ENCODE measurements at places on chromosomes 4 and X. TPM values are rescaled to one million over a fixed set of nuclear protein-coding genes. Genes with fewer than 3 reads are reported as not detected.

DNA sequence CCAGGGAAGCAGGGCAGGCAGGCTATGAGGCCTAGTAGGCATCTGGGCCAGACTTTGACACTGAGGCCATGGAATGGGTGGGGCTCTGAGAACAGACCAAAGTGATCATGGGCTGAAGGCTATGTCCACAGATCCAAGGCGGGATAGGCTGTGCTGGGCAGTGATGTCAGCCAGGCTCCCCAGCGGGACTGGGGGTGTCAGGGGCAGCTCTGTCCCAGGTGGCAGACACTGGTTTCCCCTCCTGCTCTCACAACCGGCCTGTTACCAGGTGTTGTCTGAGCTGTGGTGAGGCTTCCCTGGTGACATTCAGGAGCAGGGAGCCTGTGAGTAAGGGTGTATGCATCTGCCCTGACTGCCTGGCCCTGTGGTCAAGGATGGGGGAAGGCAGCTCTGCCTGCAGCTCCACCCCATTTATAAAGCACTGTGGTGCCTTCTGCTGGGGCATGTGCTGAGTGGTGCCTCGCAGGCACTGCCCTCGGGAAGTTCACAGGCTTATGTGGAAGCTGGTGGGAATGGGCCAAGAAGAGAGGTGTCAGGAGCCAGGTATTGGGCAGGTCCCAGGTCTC lies 2.9 kb downstream of the IL9R start:
- no peak for DNase-seq

DNA sequence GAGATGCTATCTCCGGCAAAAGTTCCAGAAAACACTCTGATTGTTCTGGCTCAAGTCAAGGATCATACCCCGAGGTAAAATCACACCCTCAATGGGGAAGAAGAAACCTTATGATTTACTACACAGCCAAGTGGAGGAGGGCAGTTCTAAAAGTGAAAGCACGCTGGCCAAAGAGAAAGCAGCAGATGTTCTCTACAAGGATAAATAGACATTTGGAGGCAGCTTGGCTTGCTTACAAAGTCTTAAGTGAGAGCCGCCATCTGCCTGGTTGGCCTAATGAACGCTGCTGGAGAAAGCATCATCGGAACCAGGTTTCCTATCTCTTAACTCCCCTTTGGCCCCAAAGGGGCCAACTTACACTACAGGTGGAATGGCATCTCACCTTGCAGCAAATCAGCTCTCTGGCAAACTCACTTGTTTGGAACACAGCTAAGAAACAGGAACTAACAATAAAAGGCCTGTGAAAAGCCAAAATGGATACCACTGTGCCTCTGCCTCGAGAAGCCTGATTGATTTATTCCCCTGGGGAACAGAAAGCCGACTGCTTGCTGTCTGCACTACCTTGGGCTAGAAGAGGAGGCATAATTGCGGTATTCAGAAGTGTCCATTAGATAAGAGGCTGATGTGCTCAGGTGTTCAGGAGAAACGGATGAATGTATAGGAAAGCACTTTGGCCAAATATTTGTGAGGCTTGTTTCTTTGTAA lies 22.8 kb downstream of the FRAS1 start:
- DNase-seq, result no peak

GRCh38 chr4:1731180-1731579 lies 9.9 kb downstream of the TACC3 start:
- no peak for DNase-seq

Gene ZNF157
- not detected for polyA plus RNA-seq

All from GM12878 (cell line).